ENCODE measurements at places on chromosomes 2 and 18.

DNA sequence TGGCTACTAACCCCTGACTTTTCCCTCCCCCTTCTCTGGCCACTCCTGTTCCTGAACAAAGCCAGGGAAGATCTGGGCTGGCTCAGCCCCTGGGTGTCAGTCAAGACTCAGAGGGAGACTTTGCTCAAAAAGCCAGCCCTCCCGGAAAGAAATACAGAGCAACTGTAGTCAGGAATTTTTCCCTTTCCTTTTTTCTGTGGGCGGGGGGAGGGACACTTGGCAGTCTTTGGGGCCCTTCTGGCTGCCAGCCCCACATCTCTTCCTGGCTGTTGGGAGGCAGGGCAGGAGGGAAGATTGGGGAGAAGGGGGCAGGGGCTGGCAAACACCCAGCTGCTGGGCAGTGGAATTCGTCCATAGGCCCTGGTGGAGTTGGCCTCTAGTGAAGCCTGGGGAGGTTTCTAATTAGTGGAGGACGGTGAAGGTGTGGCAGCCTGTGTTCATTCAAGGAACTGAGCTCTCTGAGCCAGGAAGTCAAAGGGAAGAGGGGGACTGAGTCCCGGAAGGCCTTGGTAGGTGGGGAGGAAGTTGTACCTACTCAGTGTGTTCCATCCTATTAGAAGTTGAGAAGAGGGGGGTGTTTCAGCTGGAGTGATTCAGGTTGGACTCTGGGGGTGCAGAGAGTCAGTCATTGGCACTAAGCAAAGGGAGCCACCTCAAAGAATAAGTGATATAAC is 10.9 kb downstream of the IGFBP2 start:
- DNase-seq, result no peak

GRCh38 chr2:25141120-25141519 is 27.3 kb downstream of the POMC start:
- DNase-seq, result no peak

DNA sequence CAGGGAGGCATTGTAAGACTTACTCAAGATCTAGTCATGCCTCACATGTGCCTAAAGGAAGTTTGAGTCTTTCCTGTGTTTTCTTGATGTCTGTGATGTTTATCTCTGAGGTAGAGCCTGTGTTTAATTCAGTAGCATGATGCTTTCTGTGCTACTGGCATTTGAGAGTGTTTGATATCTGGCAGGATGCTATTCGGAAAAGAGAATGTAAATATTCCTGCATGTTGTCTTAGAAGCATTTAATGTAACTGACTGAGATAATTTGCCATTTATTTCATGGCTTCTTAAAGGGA is 58.8 kb downstream of the GREB1L start:
- no peak for DNase-seq

DNA sequence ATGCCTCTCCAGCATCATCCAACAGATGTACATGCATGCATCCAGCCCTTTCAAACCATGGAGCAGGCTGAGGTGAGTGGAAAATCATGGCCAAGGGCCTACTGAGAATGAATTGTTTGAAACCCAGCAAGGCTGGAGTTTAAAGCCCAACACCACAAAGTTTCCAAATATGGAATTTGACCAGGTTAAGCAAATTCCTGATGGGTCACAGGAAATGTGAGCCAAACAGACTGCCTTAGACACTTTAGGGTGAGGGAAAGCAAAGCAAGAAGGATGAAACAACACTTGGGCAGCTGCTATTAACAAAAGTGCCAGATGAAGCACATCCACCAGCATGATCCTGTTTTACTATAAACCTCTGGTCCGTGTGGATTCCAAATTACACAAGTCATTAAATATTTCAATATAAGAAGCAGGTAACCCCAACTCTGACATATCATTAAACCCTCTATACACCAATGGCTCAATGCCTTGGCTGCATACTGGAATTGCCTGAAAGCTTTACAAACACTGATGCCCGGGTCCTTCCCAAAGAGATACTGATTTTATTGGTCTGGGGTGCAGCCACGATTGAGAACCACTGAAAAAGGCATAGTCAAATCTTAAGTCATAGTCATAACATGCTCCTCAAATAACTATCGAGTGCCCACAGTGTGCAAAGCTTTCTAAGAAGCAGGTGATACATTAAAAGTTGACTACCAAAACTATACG is 9.1 kb downstream of the KLF7 start:
- no peak for DNase-seq

GRCh38 chr2:59584958-59585357 is 968.5 kb downstream of the BCL11A start:
- peak; percentile 52 for DNase-seq

GRCh38 chr2:152507907-152508306 is 172.9 kb downstream of the FMNL2 start:
- no peak for DNase-seq

DNA sequence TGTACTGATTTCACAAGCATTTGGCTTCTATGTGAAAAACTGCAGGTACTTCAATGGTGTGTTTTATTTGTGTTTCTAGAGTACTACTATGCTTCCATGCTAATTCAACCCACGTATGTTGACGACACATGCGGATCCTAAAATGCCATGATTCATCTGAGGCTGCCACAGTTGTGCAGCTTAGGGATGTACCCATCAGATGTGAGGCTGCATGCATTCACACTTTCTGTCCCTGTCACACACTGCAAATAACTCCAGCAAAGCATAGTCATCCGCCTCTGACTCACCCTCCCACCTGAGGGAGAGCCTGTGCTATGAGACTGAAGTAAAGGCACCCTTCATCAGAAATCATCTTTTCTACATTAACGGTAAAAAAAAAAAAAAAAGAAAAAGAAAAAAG is 22.1 kb upstream of the SERTAD2 start:
- no peak for DNase-seq

GRCh38 chr2:45851111-45851510 is 199.6 kb downstream of the PRKCE start:
- DNase-seq, result no peak

GRCh38 chr18:21051620-21052019 is 60.0 kb downstream of the ROCK1 start:
- DNase-seq, result peak; percentile 37

All from D341Med (cell line).